SW480 (cell line): ENCODE measurements at places on chromosomes 6 and 20.

DNA sequence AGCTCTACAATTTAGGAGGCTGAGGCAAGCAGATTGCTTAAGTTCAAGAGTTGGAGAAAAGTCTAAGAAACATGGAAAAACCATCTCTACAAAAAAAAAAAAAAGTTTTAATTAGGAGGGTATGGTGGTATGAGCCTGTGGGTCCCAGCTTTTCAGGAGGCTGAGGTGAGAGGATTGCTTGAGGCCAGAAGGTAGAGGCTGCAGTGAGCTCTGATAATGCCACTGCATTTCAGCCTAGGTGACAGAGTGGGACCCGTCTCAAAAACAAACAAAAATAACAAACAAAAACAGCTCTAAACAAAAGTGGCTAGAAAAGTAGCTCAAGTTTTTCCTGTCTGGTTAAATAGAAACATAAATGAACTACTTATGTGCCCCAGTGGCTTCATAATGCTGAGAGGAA, 2133.6 kb upstream of the DEFB115 start:
- DNase-seq, result no peak

DNA sequence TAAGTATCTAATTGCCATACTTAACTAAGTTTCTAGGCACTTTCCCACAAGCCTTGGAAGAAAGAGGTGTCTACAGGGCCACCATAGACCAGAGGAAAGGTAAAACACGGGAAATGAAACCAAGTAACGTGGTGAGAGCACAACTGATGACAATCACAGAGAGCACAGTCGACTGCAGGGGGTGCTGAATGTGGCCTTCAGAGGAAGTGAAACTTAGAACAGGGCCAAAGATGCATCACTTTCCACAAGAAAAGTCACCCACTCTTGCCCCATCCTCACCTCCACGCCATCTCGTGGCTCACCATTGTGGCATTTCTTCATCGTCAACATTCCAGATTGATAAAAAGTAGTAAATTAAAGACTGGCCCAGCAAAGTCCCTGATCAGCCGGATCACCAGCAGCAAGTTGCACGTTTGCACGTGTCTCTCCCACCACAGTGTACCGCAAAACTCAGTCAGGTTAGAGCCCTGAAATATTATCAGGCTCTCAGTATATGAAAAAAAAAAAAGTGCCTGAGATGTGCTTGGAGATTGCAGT, 31.4 kb downstream of the HIVEP2 start:
- no peak for DNase-seq

DNA sequence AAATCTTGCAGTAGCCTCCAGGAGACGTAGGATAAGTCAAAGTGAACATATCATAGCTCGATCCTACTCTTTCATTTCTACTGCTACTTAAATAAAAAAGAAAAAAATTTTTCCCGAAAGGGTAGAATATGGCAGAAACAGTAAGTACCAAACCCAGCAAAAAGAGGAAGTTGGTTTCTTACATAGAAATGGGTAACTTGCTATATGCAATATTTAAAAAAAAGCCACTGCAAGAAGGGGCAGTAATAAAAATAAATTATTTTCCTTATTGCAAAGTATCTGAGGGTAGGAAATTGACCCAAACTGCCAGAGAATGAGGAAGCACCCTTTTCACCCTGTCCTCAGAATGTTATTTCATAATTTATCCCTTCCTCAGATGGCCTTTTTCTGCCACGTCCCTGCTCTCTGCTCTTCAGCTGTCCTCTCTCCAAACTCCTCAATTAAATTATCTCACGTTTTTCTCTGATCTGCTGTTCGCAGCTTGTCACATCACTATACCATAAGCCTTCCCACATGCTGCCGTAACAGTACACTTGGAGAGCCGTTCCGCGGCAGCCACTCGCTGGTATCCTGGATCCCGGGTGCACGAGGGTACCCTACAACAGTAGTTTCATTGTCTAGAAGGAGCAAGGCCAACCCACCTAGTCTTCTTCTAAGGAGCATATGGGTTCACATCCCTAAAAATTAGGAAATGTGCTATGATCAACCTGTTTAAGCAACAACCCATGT, 149.6 kb downstream of the BACH2 start:
- no peak for DNase-seq

GRCh38 chr6:4712291-4712690, 63.9 kb upstream of the CDYL start:
- DNase-seq, result no peak

- no peak for DNase-seq
Observed at GRCh38 chr6:7200598-7201443, 93.1 kb downstream of the RREB1 start.

DNA sequence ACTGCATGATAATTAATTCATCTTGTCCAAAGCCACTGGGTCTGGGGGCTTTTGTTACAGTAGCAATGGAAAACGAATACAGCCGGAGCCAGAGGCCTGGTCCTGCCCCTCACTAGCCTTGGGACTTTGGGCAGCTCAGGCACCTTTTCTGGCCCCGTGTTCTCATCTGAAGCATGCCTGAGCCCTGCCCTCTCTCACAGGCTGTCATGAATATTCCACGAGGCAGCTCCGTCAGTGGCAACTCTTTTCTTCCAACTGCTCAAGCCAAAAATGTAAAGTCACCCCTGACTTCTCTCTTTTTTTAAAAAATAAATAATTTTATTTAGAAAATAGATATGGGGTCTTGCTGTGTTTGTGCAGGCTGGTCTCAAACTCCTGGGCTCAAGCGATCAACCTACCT, 5.3 kb downstream of the BNIP5 start:
- no peak for DNase-seq

- no peak for DNase-seq
Observed at GRCh38 chr6:24744911-24745310, 26.0 kb upstream of the C6orf62 start.
